ENCODE measurements at places on chromosomes 3 and 15. TPM values are rescaled to one million over a fixed set of nuclear protein-coding genes. Genes with fewer than 3 reads are reported as not detected.

- DNase-seq = no peak
Observed at GRCh38 chr3:24258260-24258659, 236.4 kb downstream of the THRB start.

GRCh38 chr15:39651881-39652280, 71.0 kb downstream of the THBS1 start:
- no peak for DNase-seq

GRCh38 chr15:77225088-77225487, 154.2 kb upstream of the TSPAN3 start:
- DNase-seq = no peak

- no peak for DNase-seq
Observed at GRCh38 chr3:71372911-71373637, 210.5 kb downstream of the FOXP1 start.

CCRL2 gene
- 2.1 TPM for polyA plus RNA-seq
